ENCODE measurements at places on chromosomes 6 and 20.
A peak's percentile ranks its signal among the peaks of the same experiment; 100 is the strongest.

DNA sequence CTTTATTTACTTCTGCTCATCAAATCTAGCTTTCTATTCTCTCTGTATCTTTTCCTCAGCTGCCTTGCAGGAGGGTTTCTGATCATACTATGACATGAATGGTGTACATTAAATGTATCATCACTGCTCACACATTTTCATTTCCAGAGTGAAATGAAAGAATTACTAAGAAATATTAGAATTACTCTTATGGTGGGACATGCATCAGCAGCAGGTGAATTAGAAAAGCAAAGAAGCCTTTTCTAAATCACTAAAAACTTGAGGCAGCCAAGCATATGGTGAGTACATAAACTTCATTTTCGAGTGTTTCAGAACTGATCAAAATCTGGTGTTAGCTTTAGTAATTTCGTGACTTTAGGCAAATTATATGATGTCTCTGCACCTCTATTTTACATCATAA, 23.6 kb downstream of the IL17A start:
- DNase-seq: no peak

GRCh38 chr20:50588034-50588736, 78.0 kb downstream of the PTPN1 start:
- DNase-seq: peak; percentile 81

GRCh38 chr6:85637579-85637978, 5.1 kb downstream of the SYNCRIP start:
- no peak for DNase-seq

DNA sequence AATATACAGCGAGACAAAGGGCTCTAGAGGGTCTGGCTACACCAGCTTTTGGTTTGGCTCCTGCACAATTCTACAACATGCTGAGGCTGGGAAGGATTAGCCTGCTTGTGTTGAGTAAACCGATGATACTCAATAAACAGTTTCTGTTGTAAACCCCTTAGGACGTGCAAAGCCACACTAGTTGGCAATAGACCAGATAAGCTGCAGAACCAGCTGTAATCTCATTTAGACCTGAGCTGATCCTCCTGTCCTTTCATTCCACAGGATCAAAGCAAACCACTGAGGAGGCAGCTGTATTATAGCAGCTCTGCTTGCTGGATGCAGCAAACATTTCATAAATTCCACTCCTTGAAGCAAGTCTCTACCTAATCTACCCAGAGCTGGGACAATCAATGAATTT, 79.7 kb downstream of the MMS22L start:
- DNase-seq: no peak

DNA sequence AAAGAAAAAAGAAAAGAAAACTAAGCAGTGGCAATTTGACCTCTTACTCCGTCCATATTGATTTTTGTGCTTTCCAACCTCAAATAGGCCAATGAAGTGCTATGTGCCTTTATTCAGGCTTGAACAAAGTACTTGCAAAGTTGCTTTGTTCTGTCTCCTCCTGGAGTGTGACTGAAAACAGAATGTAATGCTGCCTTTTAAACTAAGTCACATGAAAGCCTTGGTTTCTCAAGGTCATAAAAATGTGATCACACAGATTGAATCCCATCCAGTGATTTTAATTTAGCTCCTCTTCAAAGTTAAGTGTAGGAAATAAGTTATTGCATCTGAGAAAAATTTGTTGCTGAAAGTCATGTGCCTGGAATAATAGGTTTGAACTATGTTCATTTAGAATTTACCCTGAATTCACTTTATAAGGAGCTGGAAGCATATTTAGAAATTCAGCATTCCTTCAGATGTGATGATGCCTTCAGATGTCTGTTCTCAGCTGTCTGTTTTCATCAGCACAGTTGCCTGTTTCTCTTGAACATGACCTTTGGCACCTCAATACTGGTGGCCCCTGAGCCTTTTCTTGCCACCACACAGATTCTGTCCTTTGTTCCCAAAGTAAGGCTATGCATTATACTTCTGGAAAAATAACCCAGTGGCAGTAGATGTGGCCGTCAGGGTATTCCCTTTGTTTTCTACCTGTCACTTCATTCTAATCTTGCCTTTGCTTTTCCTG, 48.8 kb downstream of the KIZ start:
- DNase-seq: no peak

GRCh38 chr20:8443464-8444072, 311.5 kb downstream of the PLCB1 start:
- DNase-seq: no peak

- no peak for DNase-seq
Measured at GRCh38 chr20:40654876-40655275, 34.2 kb downstream of the MAFB start.

- DNase-seq: no peak
Measured at GRCh38 chr20:37316116-37316774, 26.8 kb downstream of the MANBAL start.

DNA sequence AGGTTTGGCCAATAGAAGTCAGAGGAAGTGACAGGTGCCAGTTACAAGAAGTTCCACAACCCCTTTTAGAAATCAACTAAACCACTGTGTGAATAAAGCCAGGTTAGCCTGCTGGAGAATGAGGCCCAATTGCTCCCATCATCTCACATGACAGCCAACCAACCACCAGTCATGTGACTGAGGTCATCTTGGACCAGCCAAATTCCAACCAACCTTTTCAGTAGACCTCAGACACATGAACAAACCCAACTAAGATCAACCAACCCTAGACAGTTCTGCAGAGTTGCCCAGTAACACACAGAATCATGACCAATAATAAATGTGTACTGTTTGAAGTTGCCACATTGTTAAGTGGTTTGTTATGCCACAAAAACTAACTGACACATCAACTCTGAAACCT, 44.6 kb upstream of the GGTLC1 start:
- no peak for DNase-seq

- no peak for DNase-seq
Measured at GRCh38 chr20:5621305-5621704, 128.9 kb upstream of the SHLD1 start.

- DNase-seq: no peak
Measured at GRCh38 chr6:113642714-113643406, 214.3 kb upstream of the MARCKS start.
